ENCODE measurements at places on chromosomes 5 and 9.

DNA sequence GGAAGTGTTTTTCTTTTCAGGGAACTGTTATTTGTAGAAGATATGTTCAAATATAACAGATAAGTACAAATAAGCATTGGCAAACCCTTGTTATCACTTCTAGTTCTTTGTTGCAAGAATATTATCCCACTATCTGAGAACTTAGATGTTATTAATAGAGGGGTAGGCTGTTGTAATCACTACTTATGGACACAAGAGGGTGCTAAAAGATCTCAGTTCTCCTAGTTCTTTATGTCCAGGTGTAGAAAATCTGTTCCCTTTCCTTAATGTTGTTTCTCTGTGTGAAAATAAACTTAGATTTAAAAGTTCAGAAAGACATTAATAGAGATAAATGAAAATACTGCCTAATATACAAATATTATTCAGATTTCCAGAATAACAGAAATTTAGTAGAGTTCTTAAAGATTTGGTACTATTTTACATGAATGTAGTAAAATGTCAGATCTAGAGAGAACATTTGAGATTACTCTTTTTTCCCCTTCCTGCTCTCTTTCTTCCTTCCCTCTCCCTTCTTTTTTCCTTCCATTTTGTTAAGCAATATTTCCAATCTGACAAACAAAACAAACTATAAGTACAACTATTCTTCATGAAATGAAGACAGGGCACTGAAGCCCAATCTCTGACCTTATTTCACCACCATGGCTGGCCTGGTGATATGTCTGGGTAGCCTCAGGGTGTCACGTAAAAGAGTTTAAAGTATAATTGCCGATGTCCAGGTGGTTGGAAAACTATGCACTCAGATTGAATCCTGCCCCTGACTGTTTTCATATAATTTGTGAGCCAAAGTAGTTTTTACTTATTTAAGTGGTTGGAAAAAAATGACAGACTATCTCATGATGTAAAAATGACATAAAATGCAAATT is 43.6 kb upstream of the C5orf46 start:
- peak; percentile 49 for DNase-seq

- DNase-seq = peak; percentile 14
These were observed 946 bp downstream of the ADCY2 start for GRCh38 chr5:7396713-7397454.

GRCh38 chr5:89827359-89827758 is 582.2 kb downstream of the CETN3 start:
- no peak for DNase-seq

GRCh38 chr5:59542851-59543820 is 350.4 kb downstream of the PDE4D start:
- DNase-seq = peak; percentile 66

DNA sequence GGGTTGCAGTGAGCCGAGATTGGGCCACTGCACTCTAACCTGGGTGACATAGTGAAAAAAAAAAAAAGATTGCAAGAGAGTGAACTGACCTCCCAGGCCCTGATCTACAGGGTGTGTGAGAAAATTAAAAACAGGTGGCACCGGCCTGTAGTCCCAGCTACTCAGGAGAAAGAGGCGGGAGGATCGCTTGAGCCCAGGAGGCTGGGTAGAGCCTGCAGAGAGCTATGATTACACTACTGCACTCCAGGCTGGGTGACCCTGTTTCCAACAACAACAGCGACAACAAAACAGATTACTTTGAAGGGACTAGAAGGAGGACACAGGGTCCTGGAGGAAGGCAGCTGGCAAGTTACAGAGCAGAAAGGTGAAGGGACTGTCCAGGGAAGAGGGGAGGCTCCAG is 42.2 kb upstream of the FABP6 start:
- DNase-seq = peak; percentile 29

GRCh38 chr9:94693485-94694204 is 32.9 kb upstream of the AOPEP start:
- DNase-seq = no peak

GRCh38 chr5:91257301-91257700 is 125.8 kb downstream of the ARRDC3 start:
- peak; percentile 16 for DNase-seq
